ENCODE measurements at places on chromosomes 16 and 17.
A peak's percentile ranks its signal among the peaks of the same experiment; 100 is the strongest.

DNA sequence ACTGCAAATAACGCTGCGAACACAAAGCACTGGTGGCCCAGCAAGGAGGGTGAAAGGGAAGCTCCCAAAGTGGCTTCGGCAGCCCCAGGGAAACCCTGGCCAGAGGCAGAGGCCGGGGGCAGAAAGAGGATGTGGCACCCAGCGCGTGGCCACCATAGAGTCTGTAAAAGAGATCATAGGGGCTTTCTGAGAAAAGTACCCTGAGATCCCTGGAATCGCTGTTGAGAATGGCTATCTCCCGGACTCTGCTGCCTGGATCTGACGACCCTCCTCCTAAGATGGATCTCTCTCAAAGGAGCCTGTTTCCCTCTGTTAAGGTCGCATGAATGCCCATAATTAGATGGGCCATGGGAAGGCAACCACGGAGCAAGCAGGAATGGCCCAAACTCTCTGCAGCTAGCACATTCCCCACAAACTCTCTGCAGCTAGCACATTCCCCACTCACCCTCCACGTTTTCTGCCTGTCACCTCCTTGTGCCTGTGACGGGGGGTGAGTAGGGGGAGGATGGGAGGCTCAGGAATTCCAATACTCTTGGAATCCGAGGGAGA is 364.4 kb downstream of the XYLT1 start:
- DNase-seq: no peak

GRCh38 chr17:49294122-49294521 is 63.5 kb upstream of the PHOSPHO1 start:
- no peak for DNase-seq

- no peak for DNase-seq
These were observed 38.4 kb downstream of the BPTF start for GRCh38 chr17:67863624-67864247.

GRCh38 chr17:82229698-82230608 is 1.1 kb downstream of the SLC16A3 start:
- no peak for DNase-seq

DNA sequence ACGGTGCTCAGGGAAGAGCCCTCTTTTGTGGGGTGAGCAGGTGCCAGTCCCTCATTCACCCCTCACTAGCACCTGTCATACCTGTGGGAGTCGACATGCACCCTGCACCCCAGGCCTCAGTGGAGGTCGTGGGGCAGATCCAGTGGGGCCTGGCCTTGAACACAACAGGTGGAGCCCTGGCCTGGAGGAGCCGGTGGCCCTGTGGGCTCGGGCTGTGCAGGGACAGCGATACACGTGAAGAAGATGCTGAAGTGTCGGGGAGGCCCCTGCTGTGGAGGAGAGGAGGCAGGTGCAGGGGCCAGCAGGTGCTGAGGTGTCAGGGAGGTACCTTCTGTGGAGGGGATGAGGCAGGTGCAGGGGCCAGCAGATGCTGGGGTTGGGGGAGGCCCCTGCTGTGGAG is 31.8 kb downstream of the ZNF750 start:
- no peak for DNase-seq

DNA sequence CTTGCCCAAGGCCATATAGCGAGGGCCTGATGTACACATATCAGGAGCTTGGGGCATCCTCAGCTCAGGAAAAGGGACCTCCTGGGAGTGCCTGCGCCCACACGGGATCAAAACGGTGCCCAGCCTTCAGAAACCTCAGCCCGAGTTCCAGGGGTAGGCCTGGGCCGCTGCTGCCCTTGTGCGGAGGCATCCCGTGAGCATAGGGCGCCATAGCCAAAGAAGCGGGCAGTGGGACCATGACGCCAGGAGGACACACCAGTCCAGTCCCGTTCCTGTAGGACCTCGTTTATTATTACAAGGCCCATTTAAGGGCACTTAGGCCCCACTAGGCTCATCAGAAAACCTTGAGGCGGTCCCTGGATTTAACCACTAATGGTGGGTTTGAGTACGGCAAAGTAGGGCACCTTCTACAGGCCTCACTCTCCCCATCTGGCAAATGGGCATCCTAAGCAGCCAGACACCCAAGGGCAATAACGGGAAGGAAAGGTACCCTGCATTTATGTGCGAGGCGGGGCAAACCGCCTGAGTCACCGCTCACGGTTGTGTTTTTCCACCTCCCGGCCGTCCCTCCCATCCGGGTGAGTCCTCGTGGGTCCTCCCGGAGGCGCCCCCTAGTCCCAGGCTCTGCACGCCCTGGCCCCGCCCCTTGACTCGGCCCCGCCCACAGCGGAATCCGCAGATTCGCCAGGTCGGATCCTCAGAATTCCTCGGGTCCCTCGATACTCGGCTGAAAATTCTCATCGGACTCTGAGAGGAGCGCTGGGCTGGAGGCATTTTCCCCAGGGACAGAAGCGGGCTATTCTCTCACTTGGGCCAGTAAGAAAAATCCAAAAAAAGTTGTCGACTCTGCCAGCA is 726 bp upstream of the SETD1A start:
- peak; percentile 79 for DNase-seq

- DNase-seq: no peak
These were observed 88.7 kb downstream of the FOXL1 start for GRCh38 chr16:86667035-86667434.

DNA sequence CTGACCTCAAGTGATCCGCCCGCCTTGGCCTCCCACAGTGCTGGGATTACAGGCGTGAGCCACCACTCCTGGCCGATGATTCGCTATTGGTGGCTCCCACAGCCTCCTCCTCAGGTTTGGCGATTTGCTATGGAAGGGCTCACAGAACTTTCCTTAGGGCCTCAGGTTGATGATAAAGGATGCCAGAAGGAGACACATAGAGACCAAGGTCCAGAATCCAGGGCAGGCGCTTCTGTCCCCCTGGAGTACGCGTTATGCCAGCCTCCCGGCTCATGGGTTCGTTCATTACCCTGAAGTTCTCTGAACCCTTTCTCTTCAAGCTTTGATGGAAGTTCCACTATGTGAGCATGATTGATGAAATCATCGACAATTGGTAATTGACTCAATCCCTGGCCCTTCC is 19.9 kb downstream of the LGALS3BP start:
- DNase-seq: no peak

- no peak for DNase-seq
These were observed 7.0 kb downstream of the SLC5A2 start for GRCh38 chr16:31489616-31490584.

- DNase-seq: no peak
These were observed 136.5 kb downstream of the CMIP start for GRCh38 chr16:81581107-81581506.

GRCh38 chr16:12267491-12267890 is 291.0 kb downstream of the SNX29 start:
- no peak for DNase-seq

DNA sequence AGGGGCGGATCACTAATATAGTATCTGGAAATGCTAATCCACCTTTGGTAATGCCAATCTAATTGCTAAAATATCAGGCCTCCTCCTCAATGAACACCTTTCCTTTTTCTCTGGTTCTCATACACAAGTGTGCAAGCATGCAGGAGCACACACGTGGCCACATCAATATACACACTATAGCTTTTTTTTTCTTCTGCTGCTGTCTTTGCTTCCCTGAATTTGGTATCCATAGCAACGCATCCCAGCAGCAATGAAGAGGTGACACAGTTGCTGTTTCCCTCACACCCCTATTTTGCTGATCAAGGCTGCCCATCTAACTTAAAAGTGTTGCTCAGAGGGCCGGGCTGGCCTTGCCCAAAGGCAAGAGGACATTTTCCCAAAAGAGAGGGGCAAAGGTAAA is 15.4 kb downstream of the NOG start:
- DNase-seq: no peak

- no peak for DNase-seq
These were observed 794 bp upstream of the CPNE7 start for GRCh38 chr16:89574681-89575246.

GRCh38 chr17:2030779-2031163 is 818 bp downstream of the DPH1 start:
- DNase-seq: no peak

DNA sequence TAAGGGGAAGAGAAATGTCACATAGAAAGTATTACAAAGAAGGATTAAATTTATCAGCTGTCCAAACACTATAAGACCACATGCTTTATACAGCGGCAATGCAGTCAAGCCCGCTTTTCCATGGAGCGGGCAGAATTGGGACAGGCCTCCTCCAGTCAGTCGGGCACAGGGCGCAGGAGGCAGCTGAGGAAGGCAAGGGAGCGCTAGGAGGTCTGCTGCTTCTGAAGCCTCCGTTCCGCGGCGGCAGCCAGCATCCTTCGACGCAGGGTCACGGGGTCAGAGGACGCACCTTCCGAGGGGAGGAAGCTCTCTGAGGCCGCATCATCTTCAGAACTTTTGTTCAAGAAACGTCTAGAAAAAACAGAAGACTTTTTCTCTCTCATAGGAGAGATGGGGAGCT is 62.6 kb downstream of the AMFR start:
- no peak for DNase-seq

DNA sequence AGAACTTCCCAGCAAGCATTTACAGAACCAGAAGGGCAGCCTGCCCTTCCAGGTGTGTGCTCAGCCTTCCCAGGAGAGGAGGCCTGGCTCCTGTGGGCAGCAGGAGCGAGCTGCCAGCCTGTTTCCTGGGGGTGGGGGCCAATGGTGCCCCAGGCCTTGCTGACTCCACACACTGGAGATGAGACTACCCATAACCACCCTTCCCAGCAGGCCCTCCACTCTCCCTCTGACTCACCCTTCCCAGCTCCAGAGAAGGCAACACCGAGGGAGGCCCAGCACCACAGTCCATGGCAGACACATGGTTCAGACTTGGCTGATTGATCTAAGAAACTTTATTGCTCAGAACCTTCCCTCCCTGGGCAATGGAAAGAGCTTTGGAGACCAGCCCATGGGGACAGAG is 1.8 kb upstream of the PRSS53 start:
- DNase-seq: no peak

DNA sequence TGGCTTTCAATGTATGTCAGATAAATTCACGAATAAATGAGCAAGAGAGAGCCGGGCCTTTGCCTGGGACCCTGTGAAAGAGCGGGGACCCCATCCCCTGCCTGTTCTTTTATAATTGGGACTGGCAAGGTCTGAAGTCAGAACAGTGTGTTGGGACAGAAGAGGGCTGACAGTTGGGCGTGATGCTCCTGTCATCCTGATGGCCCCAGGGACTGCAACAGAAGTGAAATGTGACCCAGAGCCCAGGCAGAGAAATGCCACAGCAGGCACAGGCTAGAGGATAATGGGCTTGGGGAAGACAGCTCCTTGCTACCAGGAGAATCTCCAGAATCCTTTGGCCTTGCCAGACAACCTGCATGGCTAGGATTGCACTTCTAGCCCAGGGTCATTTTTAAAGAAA is 37.9 kb downstream of the GSG1L start:
- no peak for DNase-seq

DNA sequence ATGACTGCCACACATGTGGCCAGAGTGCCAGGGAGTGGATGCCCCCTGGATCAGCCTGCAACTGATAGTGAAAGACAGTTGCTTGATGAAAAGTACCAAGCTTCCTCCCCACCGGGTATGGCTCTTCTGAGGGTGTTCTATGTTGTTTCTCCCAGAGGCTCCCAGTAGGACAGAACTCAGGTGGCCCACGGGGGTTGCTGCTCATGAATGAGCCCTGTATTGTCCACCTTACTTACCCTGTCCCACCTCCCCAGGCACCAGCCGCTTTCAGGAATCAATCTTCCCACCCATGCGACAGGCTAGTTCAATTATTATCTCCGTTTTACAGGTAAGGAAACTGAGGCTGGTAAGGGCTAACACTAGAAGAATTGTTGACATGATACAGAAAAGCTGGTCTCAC is 34.9 kb upstream of the RGS9 start:
- DNase-seq: no peak

DNA sequence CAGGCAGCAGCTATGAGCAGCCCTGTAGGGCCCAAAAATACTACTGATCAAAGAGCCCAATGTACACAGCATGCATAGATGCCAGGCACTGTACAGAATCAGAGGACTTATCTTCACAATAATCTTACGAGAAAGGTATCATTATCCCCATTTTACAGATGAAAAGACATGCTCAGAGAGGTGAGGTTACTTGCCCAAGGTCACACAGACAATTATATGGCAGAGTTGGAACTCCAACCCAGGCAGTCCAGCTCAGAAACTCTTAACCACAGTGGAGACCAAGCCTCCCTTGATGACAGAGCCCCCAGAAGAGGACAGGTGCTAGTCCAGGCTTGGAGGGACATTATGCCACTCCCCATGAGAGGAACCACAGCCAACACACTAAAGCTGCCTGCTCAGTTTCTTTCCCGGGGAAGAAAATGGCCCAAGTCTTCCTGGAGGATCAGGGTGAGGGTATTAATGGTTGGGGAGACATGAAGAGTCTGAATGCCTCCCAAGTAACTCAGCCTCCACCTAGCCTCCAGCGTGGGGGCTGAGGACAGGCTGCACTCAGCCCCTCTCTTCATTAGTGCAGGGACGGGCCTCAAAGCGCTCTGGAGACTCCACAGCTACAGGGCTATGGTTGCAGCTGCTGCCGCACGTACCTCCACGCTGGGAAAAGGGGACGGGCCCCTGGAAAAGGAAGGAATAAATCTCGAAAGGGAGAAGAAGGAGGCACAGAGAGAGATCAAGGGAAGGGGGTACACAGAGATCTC is 826 bp downstream of the UNC119 start:
- no peak for DNase-seq

GRCh38 chr16:16158741-16159374 is 64.4 kb downstream of the ABCC6 start:
- DNase-seq: no peak

DNA sequence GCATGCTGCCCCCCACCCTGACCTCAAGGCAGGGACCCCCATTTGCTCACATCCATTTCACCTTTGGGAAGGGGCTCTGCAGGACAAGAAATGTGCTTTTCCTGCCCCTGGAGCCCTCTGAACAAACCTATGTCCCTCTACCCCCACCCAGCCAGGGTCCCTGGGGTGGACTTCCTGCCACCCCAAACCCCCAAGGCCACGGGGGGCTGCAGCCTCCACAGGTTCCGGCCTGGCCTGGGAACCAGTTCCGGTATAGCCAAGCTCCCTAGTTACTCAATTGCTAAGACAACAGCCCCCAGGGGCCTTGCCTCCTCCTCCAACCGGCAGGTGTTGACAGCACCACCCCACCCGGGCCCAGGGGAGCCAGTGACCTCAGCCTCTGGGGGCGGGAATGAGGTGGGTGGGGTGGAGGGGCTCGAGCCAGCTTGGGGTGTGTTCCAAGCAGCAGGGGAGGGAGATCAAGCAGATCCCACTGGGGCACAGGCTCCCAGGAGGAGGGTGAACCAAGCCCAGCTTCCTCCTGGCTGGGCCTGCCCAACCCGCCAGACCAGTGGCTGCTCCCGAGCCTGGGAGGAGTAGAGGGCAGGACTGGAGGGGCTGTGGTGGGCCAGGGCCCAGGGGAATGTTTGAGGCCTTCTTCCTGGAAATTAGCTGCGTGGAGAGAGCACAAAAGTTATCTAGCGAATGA is 6.6 kb downstream of the PNMT start:
- DNase-seq: peak; percentile 29

GRCh38 chr16:78742501-78743283 is 643.2 kb downstream of the WWOX start:
- no peak for DNase-seq

DNA sequence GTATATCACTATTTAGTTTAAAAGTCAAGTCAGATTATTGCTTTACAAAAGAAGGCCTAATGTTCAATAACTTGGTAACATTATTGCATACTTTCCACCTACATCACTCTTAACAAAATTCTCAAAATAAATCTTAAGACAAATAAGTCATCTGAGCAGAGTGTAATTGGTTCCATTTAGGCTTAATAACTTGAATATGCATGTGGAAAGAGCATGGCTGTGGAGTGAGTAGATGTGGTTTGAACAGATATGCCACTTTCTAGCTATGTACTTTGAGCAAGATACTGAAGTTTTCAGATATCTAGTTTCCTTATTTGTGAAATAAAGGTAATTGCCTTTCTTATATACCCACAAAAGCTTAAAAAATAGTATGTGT is 6.7 kb upstream of the EVI2A start:
- DNase-seq: no peak

All from NCI-H1092 treated with DMSO at 0.1 percent for 48 hours (cell line).